ENCODE measurements at places on chromosomes 3 and 15.
A peak's percentile ranks its signal among the peaks of the same experiment; 100 is the strongest.

DNA sequence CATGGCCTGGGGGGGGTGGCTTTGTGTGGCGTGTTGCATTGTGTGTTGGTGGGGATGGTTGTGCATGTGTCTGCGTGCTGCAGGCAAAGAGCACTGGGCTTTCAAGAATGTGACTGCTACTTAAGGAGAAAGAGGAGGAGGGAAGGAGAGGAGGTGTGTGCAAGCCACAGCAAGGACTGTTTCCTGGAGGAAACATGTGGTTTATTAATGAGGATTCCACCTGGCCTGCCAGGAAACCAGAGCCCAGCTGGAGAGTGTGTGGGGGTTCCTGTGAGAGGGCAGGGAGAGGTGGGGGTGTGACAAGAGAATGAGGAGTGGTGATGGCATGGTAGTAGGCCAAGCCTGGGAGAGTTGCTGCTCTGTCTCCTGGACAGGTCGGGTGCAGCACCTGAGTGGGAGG, 258.1 kb upstream of the ROPN1 start:
- DNase-seq = no peak

DNA sequence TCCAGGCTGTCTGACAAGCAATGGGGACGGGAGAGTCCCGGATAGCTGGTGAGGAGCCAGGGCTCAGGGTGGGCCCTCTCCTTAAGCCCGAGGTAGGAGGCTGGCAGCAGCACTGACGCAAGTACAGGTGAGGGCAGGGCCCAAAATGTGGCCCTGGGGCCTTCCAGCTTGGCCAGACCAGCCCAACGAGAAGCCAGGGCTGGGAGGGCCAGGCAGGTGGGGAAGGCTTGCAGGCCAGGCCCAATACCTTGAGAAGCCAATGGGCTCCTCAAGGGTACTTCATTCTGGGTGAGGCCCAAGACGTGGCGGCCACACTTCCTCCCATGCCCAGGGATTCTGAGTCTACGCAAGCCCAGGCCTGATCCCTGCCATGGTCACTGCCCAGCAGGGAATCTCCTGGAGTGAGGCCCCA, 37.2 kb downstream of the AMOTL2 start:
- no peak for DNase-seq

- DNase-seq = peak; percentile 36
Measured at GRCh38 chr3:132318451-132318850, 1.2 kb downstream of the ACP3 start.

- DNase-seq = no peak
Measured at GRCh38 chr15:44882499-44882968, 74.0 kb upstream of the TERB2 start.

- DNase-seq = no peak
Measured at GRCh38 chr3:171121801-171122200, 95.3 kb upstream of the SLC2A2 start.

GRCh38 chr3:97815149-97815917, 6.5 kb upstream of the CRYBG3 start:
- peak; percentile 83 for DNase-seq

DNA sequence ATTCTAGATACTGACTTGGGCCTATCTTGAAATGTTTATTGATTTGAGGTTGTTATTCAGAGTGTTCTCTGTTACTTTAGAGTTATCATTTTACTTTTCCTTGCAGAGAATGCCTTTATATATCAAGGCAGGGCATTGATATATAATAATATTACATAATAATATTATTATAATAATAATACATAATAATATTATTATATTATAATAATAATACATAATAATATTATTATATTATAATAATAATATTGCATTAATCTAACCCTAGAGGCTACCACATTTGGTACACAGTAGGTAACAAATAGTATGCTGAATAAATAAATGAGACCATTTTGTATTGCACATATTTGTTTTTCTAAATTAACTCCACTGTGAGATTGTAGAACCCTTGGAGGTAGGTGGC, 216.3 kb downstream of the EFHB start:
- no peak for DNase-seq

- DNase-seq = no peak
Measured at GRCh38 chr3:4449043-4449805, 17.8 kb downstream of the SUMF1 start.

DNA sequence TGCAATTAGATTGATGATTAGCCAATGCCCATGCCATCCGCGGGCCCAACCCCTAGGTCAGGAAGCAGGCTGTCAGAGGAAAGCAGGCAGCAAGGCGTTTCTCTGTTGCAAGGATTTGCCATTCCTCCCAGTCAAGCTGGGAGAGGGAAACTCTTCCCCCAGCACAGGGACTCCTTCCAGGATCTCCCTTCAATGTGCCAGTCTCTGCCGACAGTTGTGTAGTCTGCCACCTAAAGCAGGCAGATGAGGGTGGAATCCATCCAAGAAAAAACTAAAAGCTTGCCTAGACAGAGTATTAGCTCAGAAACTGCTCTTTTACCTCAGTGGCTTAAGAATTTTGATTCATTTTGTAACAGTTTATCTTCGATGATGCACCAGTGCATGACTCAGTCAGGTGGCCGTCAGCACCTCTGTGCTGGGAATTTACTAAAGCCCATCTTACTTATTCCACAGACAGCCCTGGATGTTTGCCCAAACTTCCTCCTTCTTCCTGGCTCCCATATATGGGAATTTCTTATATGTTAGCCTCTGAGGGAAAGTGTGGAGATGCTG, 501.5 kb upstream of the THBS1 start:
- DNase-seq = no peak

DNA sequence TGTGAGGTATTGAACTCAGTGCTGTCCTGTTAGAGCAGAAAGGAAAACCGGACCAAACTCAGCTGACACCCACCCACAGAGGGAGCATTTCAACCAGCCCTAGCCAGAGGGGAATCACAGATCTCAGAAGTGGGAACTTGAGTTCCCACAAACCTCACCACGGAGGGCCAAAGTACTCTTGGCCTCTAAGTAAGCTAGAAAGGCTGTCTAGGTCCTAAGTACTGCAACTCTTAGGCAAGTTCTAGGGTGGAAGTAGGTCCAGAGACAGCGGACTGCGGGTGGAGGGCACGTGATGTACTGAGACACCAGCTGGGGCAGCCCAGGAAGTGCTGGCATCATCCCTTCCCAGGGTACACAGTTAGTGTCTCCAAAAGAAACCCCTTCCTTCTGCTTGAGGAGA, 34.1 kb downstream of the EOMES start:
- no peak for DNase-seq

- DNase-seq = no peak
Measured at GRCh38 chr3:186700267-186700666, 16.9 kb upstream of the KNG1 start.

GRCh38 chr3:65006300-65006739, 318.5 kb upstream of the ADAMTS9 start:
- no peak for DNase-seq
